IMR-90 (cell line): ENCODE measurements at places on chromosomes 12 and 14. TPM values are rescaled to one million over a fixed set of nuclear protein-coding genes. Genes with fewer than 3 reads are reported as not detected.

The ANKRD33 gene
- under 0.01 TPM in 1 of 2 replicates, not detected in the other for total RNA-seq

- peak overlapping the region; percentile 84 for H3K4me3 ChIP-seq
- H3K4me1 ChIP-seq = peaks cover 3% of the 10 kb centered on the region; the same call in 1 of the 2 replicates
- no peaks in the 10 kb centered on the region for H3K36me3 ChIP-seq
- no peak overlapping the region for H3K27ac ChIP-seq
- peaks cover 1% of the 10 kb centered on the region; the same call in 1 of the 2 replicates for H3K27me3 ChIP-seq
Measured at GRCh38 chr14:25050269-25051150, 563 bp upstream of the STXBP6 start.

DNA sequence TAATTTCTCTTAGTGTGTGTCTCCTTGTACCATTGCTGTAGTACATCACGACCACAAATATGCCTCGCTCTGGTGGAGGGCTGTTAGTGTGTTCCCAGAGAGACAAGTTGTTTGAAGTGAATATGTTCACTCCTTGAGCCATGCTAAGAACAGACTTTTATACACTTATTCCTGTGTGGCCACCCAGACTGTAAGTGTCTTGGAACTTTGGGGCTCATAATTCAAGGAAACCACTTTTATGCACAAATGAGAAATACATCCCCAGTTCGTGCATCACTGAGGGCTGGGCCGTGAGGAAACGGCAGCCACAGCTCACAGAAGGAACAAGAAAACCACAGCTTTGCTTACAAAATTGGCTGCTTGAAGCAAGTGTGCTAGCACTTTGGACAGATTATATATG, 362.2 kb upstream of the DDHD1 start:
- H3K4me3 ChIP-seq = no peak overlapping the region
- peaks cover 31% of the 10 kb centered on the region for H3K4me1 ChIP-seq
- H3K36me3 ChIP-seq = no peaks in the 10 kb centered on the region
- H3K27ac ChIP-seq = peak overlapping the region; percentile 96
- no peaks in the 10 kb centered on the region for H3K27me3 ChIP-seq

- H3K27ac ChIP-seq = no peak overlapping the region
- H3K4me1 ChIP-seq = peaks cover 6% of the 10 kb centered on the region
- H3K27me3 ChIP-seq = no peaks in the 10 kb centered on the region
- no peak overlapping the region for H3K4me3 ChIP-seq
- H3K36me3 ChIP-seq = no peaks in the 10 kb centered on the region
Measured at GRCh38 chr14:71497645-71498086, 434.6 kb upstream of the RGS6 start.

GRCh38 chr14:101088714-101089113, 185.2 kb upstream of the RTL1 start:
- H3K27me3 ChIP-seq = peaks cover 1% of the 10 kb centered on the region; the same call in 1 of the 2 replicates
- no peak overlapping the region for H3K4me3 ChIP-seq
- H3K27ac ChIP-seq = no peak overlapping the region
- no peaks in the 10 kb centered on the region for H3K36me3 ChIP-seq
- H3K4me1 ChIP-seq = no peaks in the 10 kb centered on the region
- DNase-seq = no peak

- no peak for DNase-seq
- peak overlapping the region; percentile 92; the same call in 1 of the 2 replicates for H3K27ac ChIP-seq
- no peaks in the 10 kb centered on the region for H3K27me3 ChIP-seq
- H3K4me1 ChIP-seq = peaks cover 5% of the 10 kb centered on the region
- peak overlapping the region; percentile 51; the same call in 1 of the 2 replicates for H3K4me3 ChIP-seq
- no peaks in the 10 kb centered on the region; the same call in 1 of the 2 replicates for H3K36me3 ChIP-seq
Measured at GRCh38 chr12:103928682-103929045, 1.5 kb upstream of the HSP90B1 start.

GRCh38 chr14:104546591-104547309, 32.8 kb upstream of the C14orf180 start:
- no peaks in the 10 kb centered on the region for H3K4me1 ChIP-seq
- no peaks in the 10 kb centered on the region for H3K36me3 ChIP-seq
- H3K4me3 ChIP-seq = no peak overlapping the region
- no peak overlapping the region for H3K27ac ChIP-seq
- DNase-seq = no peak

- H3K27ac ChIP-seq = no peak overlapping the region
- H3K36me3 ChIP-seq = no peaks in the 10 kb centered on the region
- H3K4me3 ChIP-seq = no peak overlapping the region
- H3K27me3 ChIP-seq = no peaks in the 10 kb centered on the region
Measured at GRCh38 chr12:78101113-78101876, 270.6 kb downstream of the NAV3 start.

DNA sequence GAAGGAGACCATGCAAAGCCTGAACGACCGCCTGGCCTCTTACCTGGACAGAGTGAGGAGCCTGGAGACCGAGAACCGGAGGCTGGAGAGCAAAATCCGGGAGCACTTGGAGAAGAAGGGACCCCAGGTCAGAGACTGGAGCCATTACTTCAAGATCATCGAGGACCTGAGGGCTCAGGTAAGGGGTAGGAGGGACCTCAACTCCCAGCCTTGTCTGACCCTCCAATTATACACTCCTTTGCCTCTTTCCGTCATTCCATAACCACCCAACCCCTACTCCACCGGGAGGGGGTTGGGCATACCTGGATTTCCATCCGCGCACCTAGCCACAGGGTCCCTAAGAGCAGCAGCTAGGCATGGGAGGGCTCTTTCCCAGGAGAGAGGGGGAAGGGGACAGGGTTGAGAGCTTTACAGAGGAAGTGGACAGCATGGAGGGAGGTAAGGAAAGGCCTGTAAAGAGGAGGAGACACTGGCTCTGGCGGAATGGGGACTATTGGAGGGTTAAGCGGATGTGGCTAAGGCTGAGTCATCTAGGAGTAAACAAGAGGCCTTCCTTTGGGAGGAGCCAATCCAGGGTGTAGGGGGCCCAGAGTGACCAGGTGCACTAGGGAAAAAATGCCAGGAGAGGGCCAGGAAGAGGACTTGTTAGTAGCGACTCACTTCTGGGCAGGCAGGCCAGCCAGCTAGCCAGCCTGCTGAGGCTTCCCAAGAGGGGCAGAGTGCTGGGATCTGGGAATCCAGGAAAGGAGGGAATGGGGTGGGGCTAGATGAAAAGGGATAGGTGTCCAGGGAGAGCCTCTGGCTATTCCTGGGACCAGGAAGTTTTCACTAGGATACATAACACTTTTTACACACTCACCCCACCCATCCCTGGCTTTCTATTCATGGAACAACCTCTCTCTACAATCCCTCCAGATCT, 754 bp downstream of the KRT18 start:
- no peaks in the 10 kb centered on the region for H3K27me3 ChIP-seq
- H3K4me1 ChIP-seq = peaks cover 20% of the 10 kb centered on the region
- H3K27ac ChIP-seq = peak overlapping the region; percentile 86
- peaks cover 7% of the 10 kb centered on the region; the same call in 1 of the 2 replicates for H3K36me3 ChIP-seq

The TPPP2 gene
- total RNA-seq = not detected in 2 replicates

The DENND5B gene
- 11.9 and 13.4 TPM in 2 replicates for total RNA-seq

DNA sequence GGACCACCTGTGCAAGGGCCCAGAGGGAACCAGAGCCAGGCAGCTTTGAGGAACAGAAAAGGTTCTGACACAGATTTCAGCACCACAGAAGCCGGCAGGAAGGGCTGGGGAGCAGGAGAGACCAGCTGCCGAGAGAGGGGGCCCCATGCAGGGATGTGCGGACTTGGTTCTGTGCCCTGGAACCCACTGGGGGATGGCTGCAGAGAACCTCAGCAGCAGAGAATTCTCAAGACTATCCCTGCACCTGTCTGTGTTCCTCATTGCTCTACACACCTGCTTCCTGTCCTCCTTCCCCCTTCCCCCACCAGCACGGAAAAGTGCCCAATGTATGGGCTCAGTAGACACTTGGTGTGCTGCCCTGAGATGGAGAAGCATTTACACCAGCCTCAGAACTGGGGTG, 3.2 kb downstream of the SERPINA9 start:
- H3K27ac ChIP-seq = no peak overlapping the region
- DNase-seq = no peak
- H3K4me3 ChIP-seq = no peak overlapping the region
- no peaks in the 10 kb centered on the region for H3K36me3 ChIP-seq
